Fibroblast of skin of right biceps (primary cell): ENCODE measurements at places on chromosomes 7 and 10.

- no peak for DNase-seq
These were observed 2.4 kb upstream of the WDFY4 start for GRCh38 chr10:48682265-48682664.

- DNase-seq, result peak; percentile 38
These were observed 44.9 kb downstream of the BAMBI start for GRCh38 chr10:28722065-28722803.

- no peak for DNase-seq
These were observed 603.6 kb downstream of the CNTNAP2 start for GRCh38 chr7:146720195-146720594.

GRCh38 chr7:134995239-134996096, 9.2 kb downstream of the AGBL3 start:
- no peak for DNase-seq

DNA sequence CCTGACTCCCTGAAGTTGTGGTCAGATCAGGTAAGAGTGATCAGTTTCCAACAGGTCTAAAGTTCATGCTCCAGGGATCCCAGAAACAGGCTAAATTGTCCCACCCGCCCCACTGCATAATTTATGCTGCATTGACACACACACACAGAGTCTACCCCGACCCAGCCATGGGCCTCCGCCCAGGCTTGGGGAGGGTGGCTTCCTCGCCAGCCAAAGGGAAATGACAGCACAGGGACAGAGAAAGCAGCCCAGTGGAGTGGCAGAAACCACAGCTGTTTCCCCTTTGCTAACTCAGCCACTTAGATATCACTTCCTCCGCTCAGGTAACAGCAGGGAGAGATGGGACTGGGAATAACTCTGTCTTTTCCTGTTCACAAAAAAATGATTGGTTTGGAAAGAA, 9.4 kb downstream of the SH3PXD2A start:
- no peak for DNase-seq

DNA sequence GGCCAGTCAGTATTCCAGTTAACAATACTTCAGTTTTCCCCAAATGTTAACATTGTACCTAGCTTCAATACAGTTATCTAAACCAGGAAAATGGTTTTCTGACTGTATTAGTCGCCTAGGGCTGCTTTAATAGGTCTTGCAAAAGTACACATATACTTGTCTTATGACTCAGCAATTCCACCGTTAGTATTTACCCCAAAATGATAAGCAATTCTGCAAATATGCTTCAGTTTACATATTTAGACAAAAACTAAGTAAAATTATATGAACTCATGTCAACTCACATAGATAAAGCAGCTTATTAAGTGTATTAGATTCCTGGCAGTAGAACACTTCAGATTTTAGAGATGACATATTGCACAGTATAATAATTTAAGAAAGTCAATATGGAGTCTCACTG, 363.3 kb downstream of the ARL4A start:
- DNase-seq, result peak; percentile 67

DNA sequence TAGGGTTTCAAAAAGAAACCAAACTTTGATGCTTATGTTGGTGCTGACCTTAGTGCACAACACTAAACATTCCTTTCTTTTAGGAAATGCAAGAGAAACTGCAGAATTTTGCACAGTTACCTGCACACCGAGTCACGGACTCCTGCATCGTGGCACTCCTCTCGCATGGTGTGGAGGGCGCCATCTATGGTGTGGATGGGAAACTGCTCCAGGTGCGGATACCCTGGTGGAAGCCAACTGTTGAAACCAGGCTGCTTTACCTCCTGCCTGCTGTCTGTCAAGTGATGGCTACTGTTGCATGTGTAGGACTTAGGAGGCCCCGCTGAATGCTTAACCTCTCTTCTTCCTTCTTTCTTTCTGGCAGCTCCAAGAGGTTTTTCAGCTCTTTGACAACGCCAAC, 11.7 kb downstream of the CASP2 start:
- peak; percentile 9 for DNase-seq

- peak; percentile 6 for DNase-seq
These were observed 33.9 kb downstream of the ENTPD1 start for GRCh38 chr10:95789902-95790301.

- no peak for DNase-seq
These were observed 78.6 kb downstream of the FAM53B start for GRCh38 chr10:124665558-124665957.

DNA sequence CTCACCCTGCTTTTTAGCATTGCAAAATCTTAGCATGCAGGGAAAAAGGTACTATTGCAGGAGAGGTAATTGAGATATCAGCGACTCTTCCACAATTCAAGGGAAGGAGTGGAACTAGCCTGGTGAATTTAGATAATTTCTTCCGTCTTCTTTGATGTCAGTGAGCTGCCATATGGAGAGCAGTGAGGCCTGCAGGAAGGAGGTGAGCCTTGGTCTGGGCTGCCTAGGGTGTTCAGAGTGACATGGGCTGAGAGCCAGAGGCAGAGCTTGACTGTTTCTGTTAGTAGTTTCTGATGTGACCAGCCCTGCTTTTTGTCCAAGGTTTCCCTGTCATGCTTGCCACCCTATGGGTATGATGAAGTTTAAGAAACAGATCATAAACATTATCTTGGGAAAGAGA, 28.6 kb downstream of the KAT6B start:
- DNase-seq, result no peak

- DNase-seq, result peak; percentile 52
These were observed 1.1 kb downstream of the RABGEF1 start for GRCh38 chr7:66741710-66742049.
